ENCODE measurements at places on chromosomes 3 and 15.

DNA sequence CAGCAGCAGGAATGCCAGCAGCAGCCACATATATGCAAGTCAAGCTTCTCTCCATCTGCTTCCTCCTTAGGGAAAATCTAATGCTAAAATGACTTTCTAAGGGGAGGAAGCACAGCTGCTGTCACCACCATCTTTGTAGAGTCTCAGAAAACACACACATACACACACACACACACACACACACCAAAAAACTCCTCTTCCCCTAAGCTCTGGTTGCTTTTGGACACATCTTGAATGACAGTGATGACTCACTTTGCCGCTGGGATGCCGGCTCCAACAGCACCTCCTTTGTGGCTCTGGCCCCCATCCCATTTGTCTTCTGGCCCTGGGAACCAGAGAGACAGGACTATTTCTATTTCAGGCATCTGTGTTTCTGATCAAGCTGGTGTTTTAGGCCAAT is 124.8 kb upstream of the GOLIM4 start:
- no peak for DNase-seq

GRCh38 chr3:177603148-177603603 is 405.9 kb upstream of the TBL1XR1 start:
- no peak for DNase-seq

- DNase-seq: no peak
These were observed 116.6 kb downstream of the ST8SIA2 start for GRCh38 chr15:92510163-92510882.

DNA sequence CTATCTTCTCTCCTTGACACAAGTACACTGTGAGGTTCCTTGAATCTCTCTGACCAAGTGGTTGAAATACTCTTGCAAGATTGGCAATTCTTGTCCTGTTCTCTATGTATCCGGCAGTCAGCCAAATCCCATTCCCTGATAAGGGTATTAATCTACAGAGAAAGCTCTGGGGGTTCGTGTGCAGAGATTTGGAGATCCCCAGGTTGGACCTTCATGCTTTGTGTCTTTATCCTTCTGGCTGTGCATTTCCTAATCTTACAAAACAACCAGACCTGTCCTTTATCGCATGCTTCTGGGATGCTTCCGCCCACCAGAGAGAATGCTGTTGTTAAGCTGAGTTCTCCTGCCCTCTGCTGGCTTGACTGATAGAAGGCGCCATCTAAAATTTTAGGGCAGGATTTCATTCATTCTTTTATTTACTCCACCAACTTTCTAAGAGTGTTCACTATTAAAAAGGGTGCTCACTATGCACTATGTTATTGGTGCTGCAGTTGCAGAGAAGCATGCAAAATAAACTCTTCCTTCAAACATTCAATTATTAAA is 8.6 kb upstream of the SST start:
- DNase-seq: peak; percentile 26

GRCh38 chr3:194265996-194266964 is 84.8 kb downstream of the CPN2 start:
- DNase-seq: no peak

DNA sequence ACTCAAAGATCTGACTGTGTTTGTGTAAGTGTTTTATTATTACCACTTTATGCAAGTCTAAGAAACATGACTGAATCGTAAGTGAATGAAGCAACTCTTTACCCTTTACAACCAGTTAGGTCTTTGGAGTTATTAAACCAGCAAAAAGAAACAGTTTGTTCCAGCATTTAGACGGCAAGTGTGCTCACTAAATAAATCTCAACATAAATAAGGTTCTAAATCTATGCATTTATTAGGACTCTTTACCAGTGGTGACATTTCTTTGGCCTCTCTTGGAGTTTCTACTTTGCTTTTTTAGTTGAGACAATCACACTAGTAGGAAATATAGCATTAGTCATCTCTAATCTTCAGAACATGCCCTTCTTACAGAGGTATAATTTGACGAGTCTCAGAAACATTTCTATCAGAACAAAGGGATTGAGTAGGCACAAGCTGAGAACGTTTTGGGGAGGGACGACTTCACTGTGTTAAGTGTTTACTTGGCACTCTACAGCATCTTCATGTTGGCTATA is 739.9 kb upstream of the NR2F2 start:
- DNase-seq: no peak

DNA sequence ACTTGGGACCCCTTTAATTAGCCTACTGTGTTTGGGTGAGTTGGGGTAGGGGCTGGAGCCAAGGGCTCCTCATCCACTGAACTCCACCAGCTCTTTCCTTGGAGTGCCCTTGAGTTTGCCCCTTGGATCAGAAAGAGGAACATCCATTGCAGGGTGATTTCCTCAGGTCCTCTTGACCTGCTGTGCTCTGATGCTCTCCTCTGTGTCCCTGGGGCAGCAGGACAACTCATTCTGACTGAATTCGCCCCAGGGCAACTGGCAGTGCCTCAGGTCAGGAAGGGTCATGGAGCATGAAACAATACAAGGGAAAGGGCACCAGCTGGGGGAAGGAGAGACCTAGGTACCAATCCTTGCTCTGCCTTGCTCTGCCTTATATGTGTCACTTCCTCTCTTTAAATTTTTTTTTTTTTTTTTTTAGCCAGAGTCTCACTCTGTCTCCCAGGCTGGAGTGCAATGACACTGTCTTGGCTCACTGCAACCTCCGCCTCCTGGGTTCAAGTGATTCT is 47.8 kb downstream of the BSN start:
- no peak for DNase-seq

- DNase-seq: no peak
These were observed 60.1 kb downstream of the SUMF1 start for GRCh38 chr3:4406746-4407568.

GRCh38 chr15:78715930-78716329 is 74.9 kb upstream of the CHRNB4 start:
- no peak for DNase-seq

DNA sequence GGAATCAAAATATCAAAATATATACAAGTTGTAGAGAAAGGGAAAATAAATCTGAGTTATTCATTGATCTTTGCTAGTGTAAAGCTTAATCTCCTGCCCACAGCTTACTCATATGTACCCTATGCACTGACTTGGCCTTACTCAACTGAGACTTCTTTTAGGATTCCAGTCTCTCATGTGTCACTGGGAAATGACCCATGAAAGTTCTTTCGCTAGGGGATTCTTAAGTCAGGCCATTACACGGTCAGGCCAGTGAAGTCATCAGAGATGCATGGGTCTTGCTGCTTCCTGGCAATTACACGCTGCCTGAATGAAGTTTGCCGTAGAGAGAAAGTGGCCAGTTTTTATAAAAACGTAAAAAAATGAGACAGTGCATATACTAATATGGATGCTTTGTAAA is 20.7 kb upstream of the LPP start:
- no peak for DNase-seq

DNA sequence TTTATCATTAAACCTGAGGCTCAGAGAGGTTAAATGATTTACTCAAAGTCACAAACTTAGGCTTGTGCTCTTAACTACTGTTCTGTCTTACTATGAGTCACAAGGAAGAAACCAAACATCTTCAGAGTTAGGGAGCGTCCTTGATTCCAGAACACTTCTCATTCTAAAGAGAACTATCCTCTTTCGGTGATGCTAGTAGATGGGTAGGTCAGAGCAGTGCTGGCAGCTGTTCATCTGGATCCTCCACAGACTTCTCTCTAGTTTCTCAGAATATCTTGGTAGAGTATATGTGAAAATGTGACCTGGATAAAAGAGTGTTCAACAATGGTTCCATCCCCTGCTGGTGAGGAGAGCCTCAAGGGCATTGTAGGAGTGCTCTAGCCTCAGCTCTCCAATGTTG is 3.3 kb downstream of the ARL6IP5 start:
- DNase-seq: no peak

- no peak for DNase-seq
These were observed 6.7 kb downstream of the ZDHHC3 start for GRCh38 chr3:44969154-44969827.

DNA sequence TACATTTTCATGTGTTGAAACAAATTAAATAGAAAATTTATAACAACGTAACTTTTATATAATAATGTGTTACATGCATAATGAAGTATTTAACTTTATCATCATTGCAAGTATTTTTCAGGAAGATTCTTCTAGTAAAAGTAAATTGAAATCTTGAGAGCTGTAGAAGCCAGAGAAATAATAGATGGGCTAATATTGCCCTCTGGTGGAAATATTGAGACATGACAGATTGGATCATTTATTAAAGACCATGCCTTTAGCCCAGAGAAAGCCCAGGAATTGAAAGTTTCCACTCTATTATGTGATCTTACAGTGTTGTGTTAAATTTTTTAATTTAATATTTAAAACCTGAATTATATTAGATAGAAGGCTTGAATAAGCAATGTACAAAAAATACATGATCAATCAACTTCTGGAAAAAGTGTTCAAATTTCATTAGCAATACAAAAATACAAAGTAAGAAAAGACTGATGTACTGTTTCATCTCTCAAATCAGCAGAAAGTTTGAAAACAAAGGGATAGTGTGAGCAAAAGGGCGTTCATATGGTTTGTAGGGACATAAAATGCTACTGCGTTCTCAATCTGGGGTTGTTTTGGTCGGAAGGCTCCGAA is 52.7 kb upstream of the SPTSSB start:
- no peak for DNase-seq

GRCh38 chr15:91929509-91929908 is 76.0 kb downstream of the SLCO3A1 start:
- no peak for DNase-seq

GRCh38 chr15:101252836-101253235 is 988 bp upstream of the CHSY1 start:
- DNase-seq: no peak

DNA sequence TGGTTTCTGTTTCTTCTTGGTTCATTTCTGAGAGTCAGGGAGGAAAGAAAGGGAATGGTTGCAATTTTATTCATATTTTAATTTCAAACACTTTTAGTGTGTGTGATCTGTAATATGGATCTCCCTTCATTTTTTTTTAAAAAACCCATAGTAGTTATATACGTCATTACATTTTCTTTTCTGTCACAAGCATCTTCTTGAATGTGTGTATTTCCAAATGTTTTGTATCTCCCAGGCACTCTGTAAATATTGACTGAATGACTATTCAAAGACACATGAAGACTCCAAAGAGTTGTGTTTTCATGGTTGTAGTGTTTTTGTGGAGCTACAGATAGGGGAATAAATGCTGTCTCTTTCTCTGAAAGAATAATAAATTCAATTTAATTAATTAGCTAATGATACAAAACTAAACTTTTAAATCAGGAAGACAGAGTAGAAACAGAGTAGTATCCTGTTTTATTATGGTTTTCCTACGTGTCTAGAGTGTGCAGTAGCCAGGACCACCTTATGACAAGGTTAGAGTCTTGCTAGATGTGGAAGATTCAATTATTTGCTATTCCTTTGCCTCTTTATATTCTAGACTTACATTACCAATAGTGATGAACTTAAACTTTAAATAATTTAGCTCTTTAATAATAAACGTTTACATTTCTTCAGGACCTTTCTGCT is 35.5 kb downstream of the NECTIN3 start:
- DNase-seq: no peak

DNA sequence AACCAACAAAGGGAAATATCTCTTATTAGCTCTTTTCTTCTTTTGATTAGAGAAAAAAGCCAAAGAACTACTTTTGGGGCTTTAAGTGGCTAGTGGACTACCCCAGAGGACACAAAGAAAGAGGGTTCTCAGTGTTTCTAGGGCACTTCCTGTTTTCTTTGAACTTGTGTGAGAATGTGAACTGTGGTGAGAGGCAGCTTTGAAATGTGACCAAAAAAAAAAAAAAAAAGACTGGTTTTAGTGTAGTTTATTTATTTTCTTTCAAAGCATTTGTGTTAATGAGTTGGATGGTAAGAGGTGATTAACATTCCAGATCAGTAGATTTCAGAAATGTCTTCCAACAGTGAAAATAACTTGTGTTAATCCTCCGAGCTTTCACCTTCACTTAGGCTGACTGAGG is 32.4 kb downstream of the SELENOT start:
- no peak for DNase-seq

DNA sequence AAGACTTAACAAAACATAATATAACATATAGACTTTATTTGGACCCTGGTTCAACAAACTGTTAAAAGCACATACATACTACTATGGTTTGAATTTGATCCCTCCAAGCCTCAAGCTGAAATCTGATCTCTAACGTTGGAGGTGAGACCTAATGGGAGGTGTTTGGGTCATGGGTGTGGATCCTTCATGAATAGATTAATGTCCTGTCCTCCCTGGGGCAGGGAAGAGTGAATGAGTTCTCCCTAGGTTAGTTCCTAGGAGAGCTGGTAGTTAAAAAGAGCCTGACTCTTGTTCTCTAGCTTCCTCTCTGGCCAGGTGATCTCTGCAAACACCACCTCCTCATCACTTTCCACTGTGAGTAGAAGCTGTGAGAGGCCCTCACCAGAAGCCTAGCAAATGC is 36.4 kb downstream of the CLASP2 start:
- no peak for DNase-seq

- no peak for DNase-seq
These were observed 46.5 kb upstream of the FSTL1 start for GRCh38 chr3:120497336-120497735.

DNA sequence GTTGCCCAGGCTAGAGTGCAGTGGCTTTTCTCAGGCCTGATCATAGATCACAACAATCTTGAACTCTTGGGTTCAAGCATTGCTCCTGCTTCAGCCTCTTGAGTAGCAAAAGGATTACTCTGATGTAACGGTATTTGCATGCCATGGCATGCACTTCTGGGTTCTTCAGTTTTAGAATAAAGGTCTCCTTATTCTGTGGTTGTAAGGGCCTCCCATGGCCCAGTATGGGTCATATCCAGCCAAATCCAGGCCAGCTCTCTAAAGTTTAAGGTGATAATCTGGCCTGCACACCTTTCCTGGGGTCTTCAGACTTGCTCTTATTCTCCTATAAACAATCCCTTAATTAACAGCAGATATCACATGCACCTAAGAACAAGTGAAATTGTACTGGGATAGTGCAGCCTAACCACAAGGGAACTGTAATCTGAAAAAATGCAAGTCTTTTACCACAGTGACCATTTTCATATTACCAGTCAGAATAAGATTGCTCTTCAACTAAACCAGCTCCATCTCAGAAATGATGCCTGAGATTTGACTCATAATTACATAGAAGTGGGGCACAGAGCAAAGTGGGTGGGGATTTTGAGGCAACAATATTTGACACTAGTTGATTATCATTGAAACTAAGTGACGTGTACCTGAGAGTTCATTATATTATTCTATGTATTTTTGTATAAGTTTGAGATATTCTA is 25.4 kb downstream of the COMMD2 start:
- no peak for DNase-seq

- no peak for DNase-seq
These were observed 11.0 kb upstream of the FBLN2 start for GRCh38 chr3:13537909-13538296.

- DNase-seq: no peak
These were observed 110.8 kb downstream of the DUT start for GRCh38 chr15:48442011-48442410.

GRCh38 chr3:53493595-53493962 is 832 bp upstream of the CACNA1D start:
- DNase-seq: no peak

DNA sequence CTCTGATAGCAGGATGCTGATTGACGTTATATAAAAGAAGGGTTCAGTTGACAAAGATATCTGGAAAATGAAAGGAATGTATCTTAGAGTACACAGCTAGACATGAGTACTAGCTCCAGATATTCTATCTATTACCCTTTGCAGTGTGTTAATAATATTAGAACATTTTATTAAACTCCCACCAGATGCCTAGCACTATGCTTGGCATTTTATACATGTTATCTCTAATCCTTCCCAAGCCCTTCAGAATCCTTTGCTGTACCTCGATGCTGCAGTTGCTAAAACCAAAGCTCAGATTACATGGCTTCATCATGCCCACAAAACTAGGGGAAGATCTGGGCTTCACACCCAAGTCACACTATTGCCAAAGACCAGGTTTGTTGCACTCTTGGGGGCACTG is 350.1 kb upstream of the AZI2 start:
- no peak for DNase-seq

All from stimulated activated CD4-positive, alpha-beta T cell treated with anti-CD3 and anti-CD28 coated beads, Interleukin-2, amount 100 ng/mL, for 48 hours (primary cell).